ENCODE measurements at places on chromosomes 16 and 17.

DNA sequence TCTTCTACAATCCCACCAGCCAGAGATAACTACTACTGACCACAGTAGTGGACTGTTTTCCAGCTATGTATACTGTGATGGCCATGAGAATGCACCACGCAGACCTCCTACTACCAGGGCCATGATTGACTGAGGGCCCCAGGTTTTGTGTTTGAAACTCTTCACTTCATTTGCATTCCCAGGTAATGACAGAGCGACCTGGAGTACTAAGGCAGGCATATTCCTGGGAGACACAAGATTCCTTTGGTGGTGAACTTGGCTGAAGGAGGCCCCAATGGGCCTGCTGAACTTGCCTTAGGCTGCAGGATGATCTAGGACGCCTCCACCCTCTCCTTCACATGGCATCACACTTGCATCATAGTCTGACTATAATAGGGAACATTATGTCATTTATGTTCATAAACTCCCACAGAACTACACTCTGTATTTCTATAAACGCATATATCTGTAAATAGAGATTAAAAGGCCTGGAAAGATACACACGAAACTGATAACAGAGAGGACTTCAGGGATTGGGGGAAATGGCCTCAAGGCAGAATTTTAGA is 30.4 kb downstream of the CLEC19A start:
- DNase-seq: no peak

- peak; percentile 51 for DNase-seq
These were observed 1.3 kb upstream of the SOCS1 start for GRCh38 chr16:11257131-11257938.

DNA sequence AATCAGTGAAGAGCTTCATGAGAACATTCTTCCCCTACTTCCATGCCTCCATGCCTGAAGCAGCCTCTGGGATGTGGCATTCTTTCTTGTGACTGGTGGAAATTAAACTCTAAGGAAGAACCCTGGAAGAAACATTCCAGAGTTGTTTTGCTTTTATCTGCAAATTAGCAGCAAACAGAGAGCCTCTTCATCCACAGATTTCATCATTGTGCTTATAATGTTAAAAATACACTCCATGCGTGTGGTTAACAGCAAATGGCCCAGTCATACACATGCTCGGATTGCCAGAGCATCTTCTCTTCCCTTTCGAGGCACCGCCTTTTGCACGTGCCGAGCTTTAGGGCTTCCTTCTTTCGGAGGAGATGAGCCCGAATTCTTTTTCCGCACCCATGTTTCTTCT is 411.3 kb downstream of the SNX29 start:
- DNase-seq: no peak

DNA sequence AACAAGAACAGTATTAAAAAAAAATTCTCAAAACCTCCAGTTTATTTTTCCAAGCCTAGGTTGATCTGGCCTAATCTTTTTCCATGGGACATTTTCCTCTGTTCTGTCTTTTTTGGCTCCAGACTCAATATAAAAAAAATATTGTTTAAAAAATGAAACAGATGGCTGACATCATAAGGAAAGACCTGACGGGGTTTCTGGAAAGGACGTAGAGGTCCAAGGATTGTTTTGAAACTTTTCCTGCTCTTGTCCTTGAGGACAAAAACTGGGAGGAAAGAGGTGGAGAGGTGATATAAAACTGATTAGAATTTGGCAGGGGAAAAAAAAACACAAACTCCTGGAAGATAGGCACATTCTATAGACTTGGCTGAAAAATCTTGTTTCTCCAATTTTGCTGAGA is 211.4 kb upstream of the CDH11 start:
- no peak for DNase-seq

DNA sequence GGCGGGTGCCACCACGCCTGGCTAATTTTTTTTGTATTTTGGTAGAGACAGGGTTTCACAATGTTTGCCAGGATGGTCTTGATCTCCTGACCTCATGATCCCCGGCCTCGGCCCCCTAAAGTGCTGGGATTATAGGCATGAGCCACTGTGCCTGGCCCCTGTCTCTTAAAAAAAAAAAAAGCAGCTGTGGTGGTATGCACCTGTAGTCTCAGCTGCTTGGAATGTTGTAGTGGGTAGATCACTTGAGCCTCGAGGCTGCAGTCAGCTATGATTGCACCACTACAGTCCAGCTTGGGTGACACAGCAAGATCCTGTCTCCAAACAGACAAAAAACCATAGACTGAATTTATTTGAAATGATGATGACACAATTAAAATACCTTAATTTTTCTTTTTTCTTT is 24.3 kb downstream of the CDK12 start:
- no peak for DNase-seq

- DNase-seq: no peak
These were observed 1.7 kb upstream of the MAZ start for GRCh38 chr16:29804455-29805231.

DNA sequence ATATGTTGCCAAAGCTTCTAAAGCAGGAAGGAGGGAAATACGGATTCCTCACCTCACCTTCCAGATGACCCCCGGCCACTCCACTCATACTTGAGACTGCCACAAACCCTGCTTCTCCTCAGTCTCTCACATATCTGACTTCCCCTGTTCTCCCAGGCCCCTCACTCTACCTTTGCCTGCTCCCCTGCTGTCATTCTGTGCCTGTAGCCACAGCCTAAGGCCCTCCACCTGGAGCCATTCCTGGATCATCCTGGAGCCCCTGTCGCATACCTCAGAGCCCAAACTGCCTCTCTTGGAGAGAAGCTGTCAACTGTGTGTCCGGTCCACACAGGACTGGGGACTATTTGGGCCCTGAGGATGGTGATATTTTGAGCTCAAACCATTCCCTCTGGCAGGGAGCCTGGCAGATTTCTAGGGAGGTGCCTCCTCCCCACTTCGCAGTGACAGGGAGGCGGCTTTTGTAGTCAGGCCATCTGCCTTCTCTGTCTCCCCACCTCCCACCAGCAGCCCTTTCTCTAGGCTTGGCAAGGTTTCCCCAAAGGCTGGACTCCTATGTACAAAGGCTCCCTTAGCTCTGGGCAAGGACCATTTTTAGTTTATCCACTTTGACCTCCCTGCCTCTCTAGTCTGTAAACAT is 2.3 kb upstream of the MED24 start:
- DNase-seq: no peak

GRCh38 chr17:72872396-72872795 is 220.1 kb downstream of the SLC39A11 start:
- no peak for DNase-seq

GRCh38 chr17:1883536-1883935 is 53.7 kb downstream of the RPA1 start:
- no peak for DNase-seq

DNA sequence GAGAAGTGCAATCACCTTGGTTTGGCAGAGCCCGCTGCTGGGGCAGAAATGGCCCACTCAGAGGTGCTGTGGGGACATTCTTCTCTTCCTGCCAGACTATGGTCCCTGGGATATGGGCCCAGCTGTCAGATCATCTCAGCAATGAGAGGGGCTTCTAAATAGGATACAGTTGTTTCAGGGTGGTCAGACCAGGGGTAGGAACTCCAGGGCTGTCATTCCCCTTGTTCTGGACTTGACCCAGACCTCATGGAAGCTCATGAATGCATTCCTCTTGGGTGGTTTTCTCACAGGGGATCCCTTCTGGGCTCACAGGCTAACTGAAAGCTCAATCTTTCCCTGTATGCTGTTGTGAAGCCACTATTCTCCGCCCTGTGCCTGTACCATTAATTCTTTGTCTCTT is 347.2 kb downstream of the SLC39A11 start:
- no peak for DNase-seq

DNA sequence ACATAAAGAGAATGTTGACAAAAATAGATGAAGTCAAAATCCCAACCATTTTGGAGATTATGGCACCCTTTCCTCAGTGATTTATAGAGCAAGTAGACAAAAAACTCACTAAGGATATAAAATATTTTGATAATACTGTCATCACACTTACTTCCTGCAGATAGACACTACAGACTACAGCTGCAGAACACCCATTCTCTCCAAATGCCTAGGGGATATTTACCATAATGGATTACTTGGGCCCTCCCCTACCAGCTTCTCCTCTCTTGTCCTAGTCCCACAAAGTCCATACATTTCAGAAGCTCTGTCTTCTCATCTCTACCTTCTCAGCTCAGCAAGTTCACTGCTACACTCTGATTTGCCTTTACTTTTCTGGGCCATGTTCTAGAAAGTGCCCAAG is 37.2 kb upstream of the CCNF start:
- DNase-seq: no peak

DNA sequence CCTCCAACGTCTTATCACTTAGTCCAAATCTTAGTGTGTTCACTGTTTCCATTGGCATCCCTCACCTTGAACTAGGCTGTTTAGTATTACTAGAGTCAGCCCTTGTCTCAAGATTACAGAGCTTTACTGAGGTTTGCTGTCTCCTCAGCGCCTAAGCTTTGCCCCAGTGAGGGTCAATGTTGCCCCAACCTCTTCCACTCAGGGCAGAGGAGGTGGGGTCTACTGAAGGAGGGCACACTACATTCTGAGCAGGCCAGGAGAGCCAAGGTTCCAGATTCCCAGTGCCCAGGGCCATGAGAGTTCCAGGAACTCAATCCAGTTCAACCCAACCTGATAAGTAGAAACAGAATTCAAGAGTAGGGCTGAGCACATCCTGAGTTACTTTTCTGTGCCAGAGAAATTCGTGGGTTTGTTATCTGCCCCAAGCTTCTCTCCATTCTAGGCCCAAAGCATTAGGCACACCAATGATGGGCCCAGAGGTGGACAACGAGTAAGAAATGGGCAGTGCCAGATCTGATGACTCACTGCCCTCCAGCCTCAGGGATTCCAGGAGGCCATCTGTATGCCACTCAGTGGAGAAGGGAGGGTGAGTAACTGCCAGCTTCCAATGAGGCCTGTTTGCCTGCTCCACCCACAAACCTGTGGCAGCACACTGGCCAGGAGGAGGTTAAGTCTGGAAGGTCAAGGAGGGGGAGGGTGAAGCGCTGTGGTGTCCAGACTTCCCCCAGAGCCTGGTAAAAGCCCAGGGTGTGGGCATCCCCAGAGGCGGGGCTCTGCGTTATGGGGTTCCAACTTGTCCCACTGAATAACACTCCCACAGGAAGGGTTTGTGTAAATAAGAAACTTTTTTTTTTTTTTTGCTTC is 8.2 kb downstream of the TUBG2 start:
- DNase-seq: no peak

GRCh38 chr16:2596747-2597559 is 59.1 kb downstream of the PDPK1 start:
- no peak for DNase-seq

DNA sequence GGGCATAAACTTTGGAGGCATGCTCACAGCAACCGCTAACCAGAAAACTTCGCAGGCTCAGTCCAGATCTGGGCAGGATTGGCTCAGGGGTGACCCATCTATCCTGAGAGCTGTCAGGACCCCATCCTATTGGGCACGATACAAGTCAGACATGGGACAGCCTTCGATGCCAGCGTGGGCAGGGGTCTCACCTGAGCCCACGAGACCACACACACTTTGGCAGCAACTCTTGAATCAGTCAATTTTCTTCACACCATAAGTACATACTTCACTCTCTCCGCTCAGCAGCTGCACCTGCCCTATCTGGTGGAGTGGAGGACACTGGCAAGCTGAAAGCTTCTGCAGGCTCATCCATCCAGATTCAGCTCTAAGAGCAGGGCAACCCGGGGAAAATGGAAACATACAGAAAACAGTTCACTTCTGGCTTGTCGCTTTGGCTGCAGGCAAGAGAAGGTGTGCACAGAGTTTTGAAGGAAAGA is 48.3 kb downstream of the ZFHX3 start:
- DNase-seq: no peak

DNA sequence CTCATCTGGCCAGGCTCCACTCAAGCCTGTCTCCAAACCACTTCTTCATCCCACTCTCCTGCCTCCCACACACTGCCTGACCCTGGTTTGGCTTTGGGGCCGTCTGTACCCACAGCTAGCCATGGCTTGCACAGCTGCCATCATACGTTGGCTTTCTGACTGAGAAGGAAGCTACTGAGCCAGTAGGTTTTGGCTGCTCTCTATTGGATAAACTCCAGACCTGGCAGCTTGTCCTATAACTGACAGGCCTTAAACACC is 3.9 kb downstream of the MIF4GD start:
- DNase-seq: no peak

DNA sequence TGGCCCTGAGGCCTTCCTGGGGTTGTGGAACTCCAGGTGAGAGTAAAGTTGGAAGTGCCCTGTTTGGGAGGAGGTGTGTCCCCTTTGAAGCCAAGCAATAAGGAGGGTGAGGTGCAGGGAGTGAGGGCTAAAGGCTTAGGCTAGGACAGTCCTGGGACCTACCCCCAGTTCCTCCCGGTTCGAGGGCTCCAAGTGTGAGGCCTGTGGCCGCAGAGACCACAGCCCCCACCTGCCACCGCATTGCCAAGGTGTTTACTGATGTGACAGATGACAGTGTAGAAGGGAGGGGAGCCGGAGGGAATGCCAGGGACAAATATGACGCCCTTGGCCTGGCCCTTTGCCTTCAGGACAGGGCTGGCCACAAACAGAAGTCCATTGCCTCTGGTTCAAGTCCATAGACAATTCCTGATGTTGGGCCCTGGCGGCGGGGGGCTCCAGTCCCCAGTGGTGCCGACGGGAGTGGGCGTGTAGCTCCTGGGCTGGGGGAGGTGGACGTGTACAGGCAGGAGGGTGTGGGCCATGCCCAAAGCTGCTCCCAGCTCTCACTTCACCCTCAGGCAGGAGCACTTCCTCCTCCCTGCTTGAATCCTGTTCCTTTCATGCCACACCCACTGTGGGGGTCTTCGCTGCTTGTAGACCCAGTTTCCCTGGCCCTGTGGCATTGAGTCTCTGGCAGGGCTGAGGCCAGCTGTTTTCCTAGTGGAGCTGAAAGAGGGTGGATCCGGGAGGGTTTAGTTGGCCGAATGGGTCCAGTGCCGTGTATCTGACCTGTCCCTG is 3.2 kb downstream of the ADORA2B start:
- DNase-seq: no peak

DNA sequence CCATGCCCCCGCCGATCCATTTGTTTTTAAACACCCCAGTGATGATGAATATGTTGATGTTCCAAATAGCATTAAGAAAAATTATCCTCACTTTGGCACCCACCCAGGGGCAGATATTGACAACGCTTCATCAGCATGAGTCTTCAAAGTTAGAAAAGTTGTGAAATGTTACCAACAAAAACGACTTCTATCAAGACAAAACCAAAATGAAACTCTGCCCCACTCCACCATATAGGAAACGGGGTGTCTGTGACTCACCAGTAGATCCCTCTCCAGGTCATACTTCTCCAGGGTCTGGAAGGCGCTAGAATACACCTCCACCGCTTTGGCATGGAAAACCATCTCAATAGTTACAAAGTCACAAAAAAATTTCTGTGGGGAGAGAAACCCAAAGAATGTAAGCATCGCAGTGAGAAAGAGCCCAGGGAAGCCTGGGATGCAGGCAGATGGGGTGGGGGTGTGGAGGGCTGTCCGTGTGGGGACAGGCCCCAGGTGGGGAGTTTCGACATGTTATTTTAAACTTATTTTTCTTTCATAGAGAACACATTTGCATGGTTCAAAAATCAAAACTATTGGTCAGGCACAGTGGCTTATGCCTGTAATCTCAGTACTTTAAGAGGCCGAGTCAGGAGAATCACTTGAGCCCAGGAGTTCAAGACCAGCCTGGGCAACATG is 10.2 kb downstream of the CIBAR2 start:
- no peak for DNase-seq

Measured in activated CD4-positive, alpha-beta T cell treated with anti-CD3 and anti-CD28 coated beads, Interleukin-2, amount 50 U/mL, for 1 hour (primary cell).